ENCODE measurements at places on chromosomes 7 and 10. TPM values are rescaled to one million over a fixed set of nuclear protein-coding genes. Genes with fewer than 3 reads are reported as not detected.

DNA sequence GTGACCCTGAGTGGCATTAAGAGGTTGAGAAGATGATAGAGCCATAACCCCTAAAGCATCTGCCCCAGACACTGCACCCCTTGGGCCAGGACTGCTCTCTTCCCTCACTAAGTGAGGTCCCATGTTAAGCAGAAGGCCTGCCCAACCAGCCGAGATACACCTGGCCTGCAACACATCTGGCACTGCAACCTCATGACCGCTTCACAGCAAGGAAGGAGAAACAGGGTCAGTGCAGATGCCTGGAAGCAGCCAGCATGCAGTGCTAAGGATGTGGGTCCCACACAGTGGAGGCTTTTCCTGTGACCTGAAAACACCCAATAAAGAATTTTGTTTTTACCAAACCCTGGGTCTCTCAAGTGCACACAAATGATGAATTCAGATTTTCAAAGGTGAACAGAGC, 7.4 kb downstream of the NOD1 start:
- DNase-seq = no peak

GRCh38 chr7:16025696-16026095, 339.2 kb upstream of the MEOX2 start:
- no peak for DNase-seq

GRCh38 chr10:71575934-71576801, 143.4 kb downstream of the C10orf105 start:
- no peak for DNase-seq

DNA sequence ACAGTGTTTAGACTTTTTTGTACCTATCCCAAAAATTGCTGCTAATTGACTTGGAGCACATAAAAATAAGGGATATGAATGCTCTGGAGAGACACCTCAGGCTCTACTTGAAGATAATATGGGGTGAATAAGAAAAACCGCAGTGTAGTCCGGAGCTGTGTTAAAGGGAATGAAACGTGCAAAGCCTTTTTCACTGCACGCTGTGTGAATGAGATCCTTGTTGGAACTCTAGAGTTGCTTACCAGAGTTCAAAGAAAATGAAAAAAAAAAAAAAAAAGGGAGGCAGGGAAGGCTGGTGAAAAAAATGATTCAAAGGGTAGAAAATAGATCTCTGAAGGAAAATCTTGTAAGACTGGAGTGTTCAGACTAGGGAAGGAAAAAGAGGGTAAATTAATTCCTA, 226.6 kb downstream of the LRMDA start:
- DNase-seq = no peak

DNA sequence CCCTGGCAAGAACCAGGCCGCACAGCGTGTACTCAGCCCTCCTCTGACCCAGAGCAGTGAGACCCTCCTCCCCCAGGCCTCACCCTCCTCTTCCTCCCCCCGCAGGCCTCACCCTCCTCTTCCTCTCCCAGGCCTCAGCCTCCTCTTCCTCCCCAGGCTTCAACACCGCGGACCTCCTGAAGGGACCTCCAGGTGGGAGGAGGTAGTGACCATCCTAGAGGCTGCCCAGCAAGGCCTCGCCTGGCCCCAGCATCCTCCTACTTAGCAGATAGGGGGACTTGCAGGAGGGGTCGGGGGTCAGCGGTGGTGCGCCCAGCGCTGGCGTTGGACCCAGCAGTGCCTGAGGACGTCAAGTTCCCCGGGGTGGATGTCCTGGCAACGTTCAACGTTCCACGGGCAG, 270.8 kb downstream of the ELFN1 start:
- no peak for DNase-seq

- DNase-seq = no peak
Observed at GRCh38 chr10:93261961-93262610, 188.4 kb downstream of the CYP26A1 start.

GRCh38 chr7:3321206-3321605, 20.2 kb downstream of the SDK1 start:
- no peak for DNase-seq

- DNase-seq = no peak
Observed at GRCh38 chr7:77383333-77383740, 32.8 kb downstream of the GSAP start.

GRCh38 chr10:61547297-61547696, 94.1 kb upstream of the TMEM26 start:
- DNase-seq = no peak

DNA sequence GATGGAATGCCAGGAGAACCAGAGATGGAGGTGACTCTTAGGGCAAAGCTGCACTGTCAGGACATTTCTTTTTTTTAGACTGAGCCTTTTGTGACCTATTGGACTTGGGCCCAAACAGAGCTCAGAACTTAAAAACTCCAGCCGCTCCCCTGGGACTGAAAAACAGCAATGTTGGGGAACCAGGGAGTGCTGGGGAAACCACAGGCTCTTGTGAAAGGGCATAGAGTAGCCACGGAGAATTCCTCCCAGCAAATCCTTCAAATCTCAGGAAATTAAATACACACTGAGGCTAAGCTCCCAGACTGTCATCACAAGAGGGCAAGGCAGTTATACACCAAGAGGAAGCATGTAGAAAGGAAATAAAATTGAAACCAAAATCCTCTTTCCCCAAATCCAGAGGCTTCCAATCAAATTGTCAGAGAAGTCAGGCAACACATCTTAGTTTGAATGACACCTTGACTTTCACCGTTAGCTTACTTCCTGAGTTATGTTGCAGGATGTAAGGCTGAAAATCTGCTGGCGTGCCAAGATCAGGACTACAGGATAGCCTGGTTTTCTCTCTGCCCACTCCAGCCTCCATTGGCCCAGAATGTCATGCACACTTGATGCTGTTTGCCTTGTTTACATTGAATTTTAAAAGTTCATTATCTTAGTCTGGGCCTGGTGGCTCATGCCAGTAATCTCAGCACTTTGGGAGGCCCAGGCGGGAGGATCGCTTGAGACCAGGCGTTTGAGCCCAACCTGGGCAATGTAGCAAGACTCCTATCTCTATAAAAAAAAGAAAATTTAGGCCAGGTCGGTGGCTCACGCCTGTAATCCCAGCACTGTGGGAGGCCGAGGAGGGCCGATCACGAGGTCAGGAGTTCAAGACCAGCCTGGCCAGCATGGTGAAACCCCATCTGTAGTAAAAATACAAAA, 2.6 kb upstream of the RFC2 start:
- no peak for DNase-seq

Gene PTPRZ1
- 0.05 TPM for total RNA-seq

Gene TMEM229A
- total RNA-seq = not detected

Gene SCRN1
- 4.2 TPM for total RNA-seq

Gene DNAJC12
- total RNA-seq = 0.28 TPM

Gene FRMPD2
- total RNA-seq = not detected

Gene MYO1G
- 143 TPM for total RNA-seq

Gene FASTK
- total RNA-seq = 104 TPM
